SW 1271 (cell line): ENCODE measurements at places on chromosomes 1 and 21.

DNA sequence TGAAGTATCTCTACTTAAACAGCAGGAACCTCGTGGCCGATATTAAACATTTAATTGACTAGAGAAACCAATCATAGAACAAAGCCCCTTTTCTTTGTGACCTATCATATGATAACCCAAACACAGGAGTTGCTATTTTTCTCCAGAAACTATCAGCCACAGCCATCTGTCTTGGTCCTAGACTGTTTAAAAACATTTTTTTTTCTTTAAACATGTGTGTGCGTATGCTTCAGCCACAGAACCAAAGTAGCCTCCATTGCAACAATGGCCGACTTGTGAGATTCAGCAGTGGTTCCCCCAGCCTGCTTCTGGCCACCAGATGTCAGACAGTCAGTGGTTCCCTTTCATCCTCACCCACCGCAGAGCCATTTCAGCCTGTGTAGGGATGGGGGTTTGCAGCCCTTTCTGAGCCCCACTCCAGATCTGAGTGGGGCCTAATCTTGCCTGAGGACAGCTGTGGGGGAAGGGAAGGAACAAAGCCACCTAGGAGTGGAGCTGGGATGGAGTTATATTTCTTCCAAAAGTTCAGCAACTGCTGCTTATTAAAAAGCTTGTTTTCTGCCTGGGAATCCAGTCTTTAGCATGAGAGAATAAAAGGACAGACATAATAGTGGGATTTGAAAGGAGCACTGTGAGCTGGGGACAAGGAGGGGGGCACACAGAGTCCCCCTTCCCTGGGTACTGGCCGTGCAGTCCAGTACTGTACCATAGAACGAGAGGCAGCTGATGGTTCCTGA, 11.7 kb upstream of the IGSF3 start:
- DNase-seq: no peak

- DNase-seq: no peak
These were observed 36.6 kb downstream of the RIMS3 start for GRCh38 chr1:40628903-40629292.

- peak; percentile 90 for DNase-seq
These were observed 16.0 kb downstream of the DHRS3 start for GRCh38 chr1:12601700-12602658.

DNA sequence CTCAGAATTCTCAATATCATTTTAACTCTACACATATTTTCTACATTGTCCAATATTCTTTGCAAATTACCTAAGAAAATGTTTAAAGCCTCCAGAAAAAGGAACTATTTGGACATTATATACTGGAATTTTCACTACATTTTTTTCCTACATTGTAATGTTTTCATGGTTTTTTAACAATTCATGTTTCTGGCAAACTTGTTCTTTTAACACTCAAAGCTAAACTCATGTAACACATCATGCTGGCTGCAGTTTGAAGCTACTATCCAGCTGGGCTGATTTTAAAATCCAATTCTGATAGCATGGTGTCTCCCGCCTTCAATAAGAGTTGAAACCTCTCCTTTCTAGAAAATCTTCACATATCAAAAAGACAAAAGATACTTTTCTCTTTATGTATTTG, 52.0 kb downstream of the TGFBR3 start:
- DNase-seq: no peak

- no peak for DNase-seq
These were observed 16.7 kb downstream of the FRRS1 start for GRCh38 chr1:99749504-99750347.

- no peak for DNase-seq
These were observed 6.8 kb downstream of the TIE1 start for GRCh38 chr1:43307458-43308158.

DNA sequence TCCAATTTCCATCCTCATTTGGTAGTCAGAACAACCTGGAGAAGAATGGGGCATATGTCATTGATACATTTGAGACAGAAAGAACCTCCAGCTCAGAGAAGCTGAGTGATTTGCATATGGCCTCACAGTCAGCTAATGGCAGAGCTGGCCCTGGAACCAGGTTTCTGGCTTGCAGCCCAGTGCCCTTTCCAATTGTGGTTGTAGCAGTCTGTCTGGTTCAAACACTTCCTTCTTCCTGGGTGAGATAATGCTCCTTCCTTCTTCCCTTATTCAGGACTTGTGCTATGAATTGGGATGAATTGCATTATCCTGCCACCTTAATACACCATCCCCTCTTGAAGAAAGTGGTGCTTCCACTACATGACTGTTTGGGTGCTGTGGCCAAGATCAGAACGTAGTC, 24.2 kb downstream of the SLC5A9 start:
- no peak for DNase-seq
